ENCODE measurements at places on chromosomes 12 and 14.

- peak; percentile 25 for DNase-seq
These were observed 166.1 kb downstream of the ADCK1 start for GRCh38 chr14:77965919-77966435.

GRCh38 chr12:93570552-93571364 is 1.7 kb upstream of the SOCS2 start:
- DNase-seq: no peak

DNA sequence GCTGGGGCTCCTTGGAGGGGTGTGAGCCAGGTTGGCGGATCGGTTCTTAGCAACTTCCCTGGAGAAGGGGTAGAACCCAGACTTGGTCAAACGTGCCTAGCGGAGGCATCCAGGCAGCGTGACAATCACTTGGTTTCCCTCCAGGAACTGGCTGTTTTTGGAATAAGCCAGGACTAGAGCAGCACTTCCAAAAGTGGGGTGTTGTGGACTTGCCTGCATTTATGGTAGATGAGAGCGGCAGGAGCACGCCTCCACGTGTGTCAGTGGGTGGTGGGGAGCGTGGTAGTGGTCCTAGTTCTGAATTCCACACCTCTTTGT is 2.8 kb downstream of the PRMT8 start:
- DNase-seq: no peak

- no peak for DNase-seq
These were observed 1153.6 kb downstream of the FLRT2 start for GRCh38 chr14:86683561-86683960.

- DNase-seq: no peak
These were observed 214.9 kb downstream of the PPM1H start for GRCh38 chr12:62720025-62720424.

DNA sequence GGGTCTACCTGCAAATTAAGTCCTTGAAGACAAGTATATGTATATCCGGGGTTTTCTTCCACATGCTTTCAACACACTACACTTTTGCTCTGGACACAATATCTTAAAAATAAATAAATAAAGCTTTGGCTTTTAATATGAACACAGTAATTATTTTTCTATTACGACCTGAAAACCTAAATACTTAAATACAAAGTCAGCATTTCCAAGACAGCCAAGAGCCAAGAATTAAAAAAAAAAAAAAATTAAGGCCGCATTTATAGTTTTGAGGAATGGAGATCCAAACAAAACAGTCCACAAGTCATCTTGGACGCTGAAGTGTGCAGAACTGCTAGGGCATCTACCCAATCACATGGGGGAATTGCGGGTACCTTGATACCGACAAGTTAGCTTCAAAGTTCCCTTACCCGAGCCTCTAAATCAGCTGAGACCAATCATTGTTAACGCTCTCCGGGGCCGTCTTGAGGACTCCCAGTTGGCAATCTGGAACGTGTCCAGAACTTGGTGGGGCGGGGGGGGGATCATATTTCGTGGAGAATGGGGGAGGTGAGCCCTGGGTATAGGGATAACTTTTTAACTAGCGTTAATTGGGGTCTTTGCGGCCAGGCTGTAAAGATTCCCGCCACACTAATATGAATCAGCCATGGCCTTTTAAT is 731 bp upstream of the PCNX4 start:
- peak; percentile 10 for DNase-seq

- no peak for DNase-seq
These were observed 7.0 kb downstream of the CLEC1B start for GRCh38 chr12:9991876-9992275.

DNA sequence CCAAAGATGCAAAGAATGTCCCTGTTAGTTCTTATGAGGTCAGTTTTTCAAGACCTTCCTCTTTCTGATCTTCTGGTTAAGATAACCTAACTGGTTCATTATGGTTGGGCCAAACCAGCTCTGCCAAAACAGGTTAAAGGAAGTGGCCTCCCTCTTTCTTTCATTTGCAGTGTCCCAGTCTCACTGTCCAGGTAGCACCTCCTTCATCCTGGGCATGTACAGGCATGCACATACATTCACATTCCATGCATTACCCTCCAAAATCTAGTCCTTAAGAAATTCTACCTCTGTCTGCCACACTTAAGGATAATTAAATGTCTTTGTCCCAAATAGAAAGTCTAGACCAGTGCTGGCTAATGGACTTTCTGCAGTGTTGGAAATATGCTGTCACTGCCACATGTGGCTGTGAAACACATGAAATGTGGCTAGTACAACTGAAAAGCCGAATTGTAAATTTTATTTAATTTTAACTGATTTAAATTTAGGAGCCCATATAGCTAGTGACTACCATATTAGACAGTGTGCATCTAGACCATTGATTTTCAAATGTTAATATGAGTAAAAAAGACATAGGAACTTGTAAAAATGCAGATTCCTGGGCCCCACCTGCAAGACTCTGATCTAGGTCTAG is 169.3 kb downstream of the PCNX1 start:
- no peak for DNase-seq

GRCh38 chr12:54967461-54967860 is 17.1 kb downstream of the TESPA1 start:
- no peak for DNase-seq

GRCh38 chr12:11701433-11701832 is 52.0 kb downstream of the ETV6 start:
- no peak for DNase-seq
